Germinal center (tissue), 1 donor: ENCODE measurements at places on chromosomes 2 and 18.

GRCh38 chr2:17163638-17164037 lies 354.6 kb downstream of the RAD51AP2 start:
- DNase-seq: no peak

- DNase-seq: no peak
These were observed 10.5 kb downstream of the DOK6 start for GRCh38 chr18:69411199-69411598.

DNA sequence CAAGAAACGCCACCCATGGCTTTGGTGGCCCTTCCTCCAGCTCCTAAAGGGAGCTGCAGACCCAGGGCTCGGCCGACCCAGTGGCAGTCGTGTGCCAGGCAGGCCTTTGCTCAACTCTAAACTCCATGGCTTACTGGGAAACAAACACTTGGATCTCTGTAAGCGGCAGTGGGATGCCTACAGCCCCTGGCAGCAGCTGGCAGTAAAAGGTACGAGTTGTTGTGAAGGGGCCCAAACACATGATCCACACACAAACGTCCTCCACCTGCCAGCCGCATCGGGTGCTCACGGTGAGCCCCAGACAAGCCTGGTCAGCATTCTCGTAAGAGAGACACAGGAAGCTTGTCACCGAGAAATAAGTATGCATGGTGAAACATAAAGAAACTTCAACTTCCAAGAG lies 214.9 kb downstream of the MGAT5 start:
- no peak for DNase-seq

DNA sequence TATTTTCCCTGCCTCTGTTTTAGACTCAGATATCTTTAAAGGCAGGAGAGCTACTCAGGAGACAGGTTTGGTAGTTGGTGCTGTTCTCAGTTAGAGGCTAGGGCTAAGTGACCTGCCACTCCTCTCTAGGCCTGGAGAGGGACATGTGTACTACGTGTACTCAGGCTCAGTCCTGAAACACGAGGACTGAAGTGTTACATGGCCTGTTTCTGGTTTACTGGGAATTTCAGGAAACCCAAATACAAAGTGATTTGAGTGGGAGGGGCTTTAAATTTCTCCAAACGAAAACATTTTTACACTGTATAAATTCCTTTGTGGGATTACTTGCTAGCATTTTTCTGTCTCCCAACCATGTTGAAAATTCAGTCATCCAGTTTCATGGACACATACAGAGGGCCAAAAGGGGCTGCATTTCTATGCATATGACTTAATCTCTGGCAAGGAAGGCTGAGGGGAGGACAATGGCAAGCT lies 343.3 kb downstream of the CYP26B1 start:
- DNase-seq: no peak
